ENCODE measurements at places on chromosomes 12 and 14.
A peak's percentile ranks its signal among the peaks of the same experiment; 100 is the strongest.

DNA sequence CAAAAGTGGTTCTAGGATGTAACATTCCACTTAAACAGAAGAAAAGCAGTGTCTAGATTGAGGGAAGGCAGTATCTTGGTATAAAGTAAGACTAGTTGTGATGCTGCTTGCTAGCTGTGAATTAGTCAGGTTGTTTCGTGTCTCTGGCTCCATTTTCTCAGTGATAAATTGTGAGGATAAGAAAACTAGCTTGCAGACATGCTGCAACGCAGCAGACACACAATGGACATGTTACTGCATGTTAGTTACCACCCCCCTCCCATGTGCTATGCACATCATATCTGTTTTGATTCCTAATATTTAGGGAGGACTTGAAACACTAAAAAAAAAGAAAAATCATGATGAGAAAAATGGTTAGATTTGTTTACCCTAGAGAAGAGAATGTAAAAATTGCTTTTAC is 2.9 kb downstream of the CCNK start:
- DNase-seq: no peak

- DNase-seq: no peak
Observed at GRCh38 chr12:30925607-30926242, 823 bp upstream of the TSPAN11 start.

- no peak for DNase-seq
Observed at GRCh38 chr12:13749389-13749788, 232.0 kb downstream of the GRIN2B start.

DNA sequence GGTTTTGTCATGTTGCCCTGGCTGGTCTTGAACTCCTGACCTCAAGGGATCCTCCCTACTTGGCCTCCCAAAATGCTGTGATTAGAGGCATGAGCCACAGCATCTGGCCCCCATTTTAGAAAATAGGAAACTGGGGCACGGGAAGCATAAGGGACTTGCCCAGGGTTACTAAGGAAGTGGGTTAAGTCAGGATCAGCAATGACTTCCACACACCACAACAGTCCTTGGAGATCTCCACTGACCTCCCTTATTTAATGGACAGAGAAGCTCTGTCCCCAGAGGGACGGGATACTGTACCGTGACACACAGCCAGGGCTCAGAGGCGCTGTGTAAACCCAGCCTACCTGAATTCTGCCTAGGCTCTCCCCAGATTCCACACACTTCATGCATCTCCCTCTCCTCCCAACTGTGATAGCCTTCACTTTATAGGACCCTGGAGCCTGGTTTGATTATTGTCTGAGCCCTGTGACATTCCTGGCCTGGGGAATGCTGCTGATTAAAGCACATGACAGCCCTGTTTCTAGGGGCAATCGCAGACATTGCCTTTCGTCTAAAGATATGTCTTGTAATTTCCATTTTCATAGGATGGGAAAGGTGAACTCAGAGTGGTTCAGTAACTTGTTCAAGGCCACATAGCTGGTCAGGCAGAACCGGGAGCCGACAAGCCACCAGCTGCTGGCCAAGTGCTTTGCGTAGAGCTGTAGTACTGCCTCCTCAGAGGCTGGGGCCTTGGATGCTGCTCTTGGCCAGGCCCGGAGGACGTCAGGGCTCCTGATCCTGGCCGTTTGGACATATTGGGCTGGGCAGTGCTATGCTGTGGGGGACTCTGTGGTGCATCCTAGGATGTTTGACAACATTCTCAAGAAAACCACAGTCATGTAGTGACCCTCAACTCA is 20.8 kb downstream of the SERPINA1 start:
- DNase-seq: no peak

DNA sequence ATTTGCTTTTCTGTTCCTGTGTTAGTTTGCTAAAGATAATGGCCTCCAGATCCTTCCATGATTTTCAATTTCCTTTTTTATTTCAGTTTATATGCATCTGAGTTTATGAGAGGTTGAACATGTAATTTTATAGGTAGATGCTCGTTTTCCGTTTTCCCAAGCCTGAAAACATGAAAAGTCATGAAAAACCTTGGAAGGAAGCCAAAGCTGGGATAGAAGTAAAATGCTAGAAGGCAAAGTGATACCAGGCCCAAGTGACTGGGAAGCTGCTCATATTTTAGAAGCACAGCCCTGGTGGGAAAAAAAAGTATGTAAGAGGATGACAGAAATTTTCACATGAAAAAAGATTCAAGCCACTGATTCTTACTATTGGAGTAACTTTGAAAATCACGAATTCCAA is 290.8 kb downstream of the PRKD1 start:
- DNase-seq: no peak

DNA sequence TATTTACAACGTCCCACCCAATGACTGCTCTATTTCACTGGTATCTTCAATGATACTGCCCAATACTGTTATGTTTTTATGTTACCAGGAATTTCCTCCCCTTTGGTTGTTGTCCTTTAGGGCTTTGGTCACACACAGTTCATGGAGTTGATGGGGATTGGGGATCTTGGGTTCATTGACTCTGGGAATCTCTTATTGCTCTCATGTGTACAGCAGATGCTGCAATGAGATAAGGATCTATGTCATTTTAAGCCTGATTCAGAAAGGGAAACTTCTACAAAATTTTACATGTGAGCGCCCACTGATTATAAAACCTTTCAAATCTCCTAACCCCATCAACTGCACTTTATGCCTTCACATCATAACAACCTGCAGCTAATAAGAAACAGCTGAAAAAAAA is 67.2 kb downstream of the FAR2 start:
- no peak for DNase-seq

GRCh38 chr12:46219877-46220655 is 48.8 kb downstream of the SLC38A1 start:
- no peak for DNase-seq

- DNase-seq: peak; percentile 91
Observed at GRCh38 chr12:12696562-12697383, 790 bp upstream of the GPR19 start.

- no peak for DNase-seq
Observed at GRCh38 chr14:31197671-31198070, 9.9 kb downstream of the HECTD1 start.

GRCh38 chr12:96751626-96752025 is 155.4 kb upstream of the NEDD1 start:
- DNase-seq: no peak

DNA sequence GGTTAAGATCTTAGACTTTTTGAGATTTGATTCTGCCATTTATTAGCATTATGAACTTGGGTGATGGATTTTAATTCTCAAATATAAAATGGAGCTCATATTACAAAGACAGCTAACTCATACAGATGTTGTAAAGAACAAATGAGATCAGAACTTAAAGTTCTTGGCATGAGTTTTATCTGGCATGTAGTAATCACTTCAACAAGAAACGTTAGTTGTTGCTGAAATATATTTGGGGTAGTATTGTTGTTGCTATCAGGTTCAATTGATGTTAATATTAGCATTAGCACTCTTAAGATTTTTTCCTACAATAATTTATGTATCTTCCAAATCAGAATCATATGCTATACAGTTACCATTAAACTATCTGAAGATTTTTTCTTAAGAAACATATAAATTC is 71.0 kb downstream of the SLC6A15 start:
- no peak for DNase-seq

Measured in glutamatergic neuron (in vitro differentiated cells).